ENCODE measurements at places on chromosomes 11 and 22. TPM values are rescaled to one million over a fixed set of nuclear protein-coding genes. Genes with fewer than 3 reads are reported as not detected.

DNA sequence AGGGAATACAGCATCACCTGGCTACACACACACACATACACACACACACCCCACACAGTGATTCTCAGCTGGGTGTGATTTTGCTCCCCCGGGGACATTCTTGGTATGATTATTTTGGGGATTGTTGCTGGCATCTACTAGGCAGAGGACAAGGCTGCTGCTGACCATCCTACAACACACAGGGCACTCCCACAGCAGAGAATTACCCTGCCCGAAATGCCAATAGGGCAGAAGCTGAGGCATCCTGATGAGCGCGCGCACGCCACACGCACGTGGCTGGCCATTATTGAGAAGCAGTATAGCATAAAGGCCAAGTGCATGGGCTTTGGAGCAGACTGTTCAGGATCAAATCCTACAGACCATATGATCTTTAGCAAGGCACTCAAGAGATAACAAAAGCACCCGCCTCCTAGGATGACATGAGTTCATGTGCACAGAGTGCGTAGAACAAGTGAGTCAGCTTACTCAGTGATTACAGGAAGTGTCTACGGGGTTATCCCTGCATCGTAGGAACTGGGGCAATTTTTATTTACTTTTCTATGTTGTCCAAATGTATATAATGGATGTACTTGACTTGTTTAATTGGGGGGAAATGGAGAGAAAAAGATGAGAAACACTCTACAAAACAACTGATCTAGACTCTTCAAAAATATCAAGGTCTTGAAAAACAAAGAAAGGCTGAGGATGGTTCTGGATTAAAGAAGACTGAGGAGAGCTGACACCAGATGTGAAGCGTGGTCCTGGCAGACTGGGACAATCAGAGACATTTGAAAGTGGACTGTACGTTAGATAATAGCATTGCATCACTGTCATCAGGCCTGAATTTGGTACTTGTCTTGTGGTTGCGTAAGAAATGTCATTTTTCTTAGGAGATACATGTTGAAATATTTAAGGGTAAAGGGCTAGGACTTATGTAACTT, 7.2 kb upstream of the EHD1 start:
- H3K36me3 ChIP-seq: no peaks in the 10 kb centered on the region
- peak overlapping the region; percentile 87 for H3K27ac ChIP-seq
- peak; percentile 61 for DNase-seq
- peaks cover 42% of the 10 kb centered on the region for H3K4me1 ChIP-seq
- H3K4me3 ChIP-seq: peak overlapping the region; percentile 42

The PARVB gene
- 77.8 TPM for total RNA-seq

The MCAM gene
- 8.2 TPM for total RNA-seq

DNA sequence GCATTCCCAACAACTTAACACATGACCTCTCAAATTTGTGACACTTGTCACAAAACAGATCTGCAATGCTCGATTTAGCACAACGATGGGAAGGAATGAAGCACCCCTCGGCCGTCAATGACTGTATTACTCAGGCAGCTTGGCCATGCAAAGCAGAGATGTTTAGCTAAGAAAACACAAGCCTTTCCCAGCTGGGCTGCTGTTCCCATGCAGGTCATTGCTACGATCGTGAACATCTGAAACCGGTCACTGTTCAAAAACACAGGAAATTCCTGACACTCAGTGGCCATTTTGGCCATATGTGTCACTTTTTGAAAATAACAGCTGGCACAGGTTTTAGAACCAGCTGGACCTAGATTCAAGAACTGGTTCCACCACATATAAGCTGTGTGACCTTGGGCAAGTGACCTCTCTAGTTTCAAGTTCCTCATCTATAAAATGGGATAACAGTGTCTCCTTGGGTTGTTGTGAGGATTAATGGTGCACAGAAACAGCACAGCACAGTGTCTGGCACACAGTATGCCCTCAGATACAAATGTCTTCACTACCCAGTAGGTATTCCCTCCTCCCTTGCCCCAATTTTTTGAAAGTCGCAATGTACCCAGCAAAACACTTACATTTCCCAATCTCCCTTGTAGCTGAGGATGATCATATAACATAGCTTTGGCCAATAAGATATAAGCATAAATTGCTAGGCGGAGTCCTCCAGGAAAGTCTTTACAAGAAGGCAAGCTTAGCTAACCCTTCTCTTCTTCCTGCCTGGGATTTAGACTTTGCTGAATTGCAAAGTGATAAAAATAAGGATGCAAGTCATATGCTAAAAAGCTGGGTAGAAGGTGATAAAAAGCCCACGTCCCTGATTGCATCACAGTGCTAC, 93.1 kb downstream of the C11orf58 start:
- peaks cover 12% of the 10 kb centered on the region for H3K4me1 ChIP-seq
- DNase-seq: no peak
- no peak overlapping the region for H3K4me3 ChIP-seq
- H3K27ac ChIP-seq: no peak overlapping the region

DNA sequence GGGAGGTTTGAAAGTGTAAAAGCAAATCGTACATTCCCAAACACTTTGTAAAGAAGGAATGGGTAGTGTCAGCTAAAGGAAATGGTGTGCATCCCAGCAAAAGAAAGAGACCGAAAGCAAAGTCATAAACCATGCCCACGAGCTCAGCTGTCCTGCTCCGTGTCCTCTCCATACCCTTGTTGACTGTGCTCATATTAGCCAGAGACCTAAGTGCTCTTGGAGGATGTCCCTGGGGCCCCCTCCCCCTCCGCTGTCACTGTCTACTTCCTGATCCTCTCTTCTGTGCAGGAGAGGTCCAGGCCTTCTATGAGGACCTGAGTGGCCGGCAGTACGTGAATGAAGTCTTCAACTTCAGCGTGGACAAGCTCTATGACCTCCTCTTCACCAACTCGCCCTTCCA, 46.1 kb downstream of the SCN3B start:
- H3K4me1 ChIP-seq: no peaks in the 10 kb centered on the region
- no peak for DNase-seq
- H3K36me3 ChIP-seq: peaks cover 41% of the 10 kb centered on the region
- no peak overlapping the region for H3K27ac ChIP-seq
- H3K4me3 ChIP-seq: no peak overlapping the region

DNA sequence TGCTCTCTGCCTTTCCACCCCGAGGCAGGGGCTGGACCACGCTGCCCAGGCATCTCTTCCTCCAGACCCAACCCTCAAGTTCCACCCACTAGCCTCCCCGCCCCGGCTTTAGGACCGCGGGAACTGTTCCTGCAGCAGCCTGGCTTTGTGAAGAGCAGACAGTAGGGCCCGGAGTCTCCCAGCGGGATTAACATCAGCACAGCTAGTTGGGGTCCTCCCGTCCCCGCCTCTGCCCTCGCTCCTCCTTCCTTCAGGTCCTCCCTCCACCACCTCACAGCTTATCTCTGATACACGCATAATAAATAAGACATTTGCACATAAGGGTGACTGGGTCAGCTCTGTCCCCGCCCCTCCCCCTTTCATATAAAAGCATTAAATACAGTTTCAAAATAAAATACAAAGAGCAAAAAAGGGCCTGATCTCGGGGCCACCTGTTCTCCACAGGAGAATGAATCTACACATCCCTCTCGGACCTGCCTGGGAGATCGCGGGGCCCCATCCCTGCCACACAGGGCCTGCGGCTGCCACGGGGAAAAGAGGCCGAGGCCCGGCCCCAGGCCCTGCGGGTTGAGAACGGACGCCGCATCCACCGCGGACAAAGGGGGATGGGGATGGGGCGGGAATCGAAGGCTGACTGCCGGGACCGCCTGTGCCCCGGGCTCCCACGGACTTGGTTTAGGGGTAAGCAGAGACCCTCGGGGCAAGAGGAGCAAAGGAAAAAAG, 6.5 kb downstream of the ZFTA start:
- no peaks in the 10 kb centered on the region for H3K4me1 ChIP-seq
- H3K36me3 ChIP-seq: no peaks in the 10 kb centered on the region
- no peak for DNase-seq
- H3K27ac ChIP-seq: no peak overlapping the region
- no peaks in the 10 kb centered on the region for H3K27me3 ChIP-seq

DNA sequence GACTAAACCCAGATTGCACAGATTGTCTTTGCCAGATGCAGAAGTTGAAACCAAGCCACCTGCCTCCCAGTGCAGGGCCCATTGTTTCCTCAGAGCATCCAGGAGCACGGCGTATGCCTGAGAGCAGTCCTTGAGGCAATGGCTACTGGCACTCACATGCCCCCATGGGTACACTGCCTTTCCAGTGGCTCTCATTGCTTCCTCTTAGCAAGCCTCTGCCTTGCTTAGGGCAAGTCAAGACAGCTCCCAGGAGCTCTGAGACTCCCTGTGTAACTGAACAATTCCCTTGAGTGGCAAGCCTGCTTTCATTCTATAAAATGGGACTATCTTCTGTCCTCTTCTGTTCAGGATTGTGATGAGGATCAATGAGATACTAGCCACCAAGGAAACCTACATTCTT, 4.1 kb downstream of the SYTL2 start:
- H3K27ac ChIP-seq: no peak overlapping the region
- H3K4me1 ChIP-seq: peaks cover 23% of the 10 kb centered on the region
- DNase-seq: no peak
- H3K27me3 ChIP-seq: peaks cover 3% of the 10 kb centered on the region

The SPI1 gene
- not detected for total RNA-seq

The DBX1 gene
- not detected for total RNA-seq

GRCh38 chr11:75031224-75031753, 42.6 kb downstream of the NEU3 start:
- H3K36me3 ChIP-seq: no peaks in the 10 kb centered on the region
- no peak overlapping the region for H3K4me3 ChIP-seq
- H3K4me1 ChIP-seq: peaks cover 3% of the 10 kb centered on the region
- no peaks in the 10 kb centered on the region for H3K27me3 ChIP-seq
- DNase-seq: no peak

The MLC1 gene
- total RNA-seq: not detected

- peaks cover 12% of the 10 kb centered on the region for H3K4me1 ChIP-seq
- H3K27me3 ChIP-seq: peaks cover 58% of the 10 kb centered on the region
- no peaks in the 10 kb centered on the region for H3K36me3 ChIP-seq
- peak within 1 kb of the TSS; percentile 58 for H3K4me3 ChIP-seq
- DNase-seq: peak; percentile 30
Measured at GRCh38 chr11:35617687-35618496, at the start of gene FJX1. Gene FJX1, plus strand, starts transcription at chr11:35618460. Its CDS starts 177 bp downstream, at chr11:35618637.

GRCh38 chr22:49956418-49956770, 4.2 kb upstream of the PIM3 start:
- DNase-seq: no peak
- H3K4me3 ChIP-seq: no peak overlapping the region
- no peaks in the 10 kb centered on the region for H3K27me3 ChIP-seq
- H3K27ac ChIP-seq: peak overlapping the region; percentile 13

The GRIA4 gene
- total RNA-seq: not detected

The CHRM1 gene
- total RNA-seq: not detected

The RAC2 gene
- 714 TPM for total RNA-seq

GRCh38 chr11:1228921-1229451, 6.1 kb downstream of the MUC5B start:
- no peak for DNase-seq
- H3K4me1 ChIP-seq: no peaks in the 10 kb centered on the region
- no peaks in the 10 kb centered on the region for H3K27me3 ChIP-seq
- H3K4me3 ChIP-seq: no peak overlapping the region

DNA sequence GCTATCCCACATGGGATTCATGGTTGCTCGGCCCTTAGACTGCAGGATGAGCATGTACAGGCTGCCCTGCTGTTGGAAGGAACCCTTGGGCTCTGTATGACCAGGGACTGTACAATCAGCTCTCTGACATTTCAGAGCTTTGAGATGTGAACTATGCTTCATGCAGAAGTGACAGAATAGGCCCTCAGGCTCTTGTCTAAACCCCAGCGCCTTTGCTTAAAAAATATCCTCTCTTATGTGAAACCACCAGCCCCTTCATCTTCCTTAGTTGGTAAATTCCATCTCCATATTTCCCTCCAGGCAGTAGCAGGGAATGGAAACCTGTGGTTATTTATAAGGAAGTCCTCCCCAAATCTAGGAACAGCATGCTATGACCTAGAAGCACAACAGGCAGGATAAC, 78.9 kb upstream of the PLET1 start:
- DNase-seq: no peak
- H3K27ac ChIP-seq: no peak overlapping the region
- H3K4me3 ChIP-seq: no peak overlapping the region
- no peaks in the 10 kb centered on the region for H3K27me3 ChIP-seq
- peaks cover 3% of the 10 kb centered on the region for H3K36me3 ChIP-seq
- H3K4me1 ChIP-seq: no peaks in the 10 kb centered on the region

DNA sequence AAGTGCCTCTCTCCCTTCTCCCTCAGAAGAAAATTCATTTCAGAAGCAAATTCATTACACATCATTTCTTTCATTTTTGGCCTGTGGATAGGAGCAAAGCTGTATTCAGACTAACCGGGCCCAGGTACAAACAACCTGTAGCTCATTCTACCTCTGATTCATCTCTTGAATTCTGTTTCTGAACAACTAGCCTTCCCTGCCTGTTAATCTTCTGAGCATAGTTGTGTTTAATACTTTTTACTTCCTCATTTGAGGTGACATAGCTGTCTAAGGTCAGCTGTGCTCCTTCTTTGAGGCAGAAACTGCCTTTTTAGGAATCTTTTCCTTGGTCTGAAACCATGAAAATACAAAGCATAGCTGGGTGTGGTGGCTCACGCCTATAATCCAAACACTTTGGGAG, 12.6 kb upstream of the IL18BP start:
- H3K27ac ChIP-seq: peak overlapping the region; percentile 3
- peaks cover 8% of the 10 kb centered on the region for H3K4me1 ChIP-seq
- H3K36me3 ChIP-seq: peaks cover 20% of the 10 kb centered on the region
- no peak for DNase-seq
- H3K4me3 ChIP-seq: no peak overlapping the region
- H3K27me3 ChIP-seq: no peaks in the 10 kb centered on the region

- H3K36me3 ChIP-seq: no peaks in the 10 kb centered on the region
- H3K27ac ChIP-seq: no peak overlapping the region
- DNase-seq: no peak
- no peaks in the 10 kb centered on the region for H3K4me1 ChIP-seq
- H3K4me3 ChIP-seq: no peak overlapping the region
Measured at GRCh38 chr11:114273071-114273470, 23.1 kb upstream of the NNMT start.

The DKK3 gene
- total RNA-seq: not detected

GRCh38 chr22:24466716-24467328, 28.3 kb upstream of the UPB1 start:
- peaks cover 6% of the 10 kb centered on the region for H3K4me1 ChIP-seq
- no peak for DNase-seq
- no peaks in the 10 kb centered on the region for H3K36me3 ChIP-seq
- H3K4me3 ChIP-seq: no peak overlapping the region

DNA sequence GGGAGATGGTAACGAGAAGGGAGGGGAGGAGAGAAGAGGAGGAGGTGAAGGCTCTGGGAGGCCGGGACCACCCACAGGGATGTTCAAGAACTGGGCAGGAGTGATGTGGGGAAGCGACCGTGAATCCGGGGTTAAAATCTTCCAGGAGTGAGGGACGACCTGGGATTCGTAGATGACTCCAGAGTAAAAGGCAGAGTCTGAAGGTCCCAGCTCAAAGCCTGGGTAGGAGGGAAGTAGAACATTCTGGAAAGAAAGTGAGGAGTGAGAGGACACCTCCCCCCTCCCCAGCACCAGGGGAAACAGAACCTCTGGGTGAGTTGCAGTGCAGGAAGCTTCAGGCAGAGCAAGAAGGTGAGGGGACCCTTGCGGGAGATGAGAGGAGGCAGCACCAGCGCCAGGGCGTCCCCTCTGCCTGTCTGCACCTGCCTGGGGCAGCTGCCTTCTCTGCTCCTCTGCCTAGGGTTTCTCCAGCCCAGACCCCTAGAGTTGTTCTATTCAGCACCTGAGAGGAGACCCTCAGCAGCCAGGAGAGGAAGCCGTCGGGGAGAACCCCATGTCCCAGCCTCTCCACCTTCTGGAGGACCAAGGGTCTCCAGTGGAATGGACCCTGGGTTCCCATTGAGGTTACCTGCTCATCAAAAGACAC, 49.7 kb downstream of the LINC01488 start:
- no peak for DNase-seq
- H3K36me3 ChIP-seq: no peaks in the 10 kb centered on the region
- peaks cover 28% of the 10 kb centered on the region for H3K27me3 ChIP-seq
- no peaks in the 10 kb centered on the region for H3K4me1 ChIP-seq
- H3K27ac ChIP-seq: no peak overlapping the region

Data from activated CD4-positive, alpha-beta memory T cell treated with anti-CD3 and anti-CD28 coated beads for 36 hours (primary cell).